ENCODE measurements at places on chromosomes 5 and 9.

- no peak for DNase-seq
Observed at GRCh38 chr5:123421773-123422172, 1.4 kb downstream of the CEP120 start.

GRCh38 chr5:105677291-105677690, 1993.4 kb downstream of the EFNA5 start:
- no peak for DNase-seq

- DNase-seq: no peak
Observed at GRCh38 chr9:99533421-99533820, 288.3 kb upstream of the NR4A3 start.

DNA sequence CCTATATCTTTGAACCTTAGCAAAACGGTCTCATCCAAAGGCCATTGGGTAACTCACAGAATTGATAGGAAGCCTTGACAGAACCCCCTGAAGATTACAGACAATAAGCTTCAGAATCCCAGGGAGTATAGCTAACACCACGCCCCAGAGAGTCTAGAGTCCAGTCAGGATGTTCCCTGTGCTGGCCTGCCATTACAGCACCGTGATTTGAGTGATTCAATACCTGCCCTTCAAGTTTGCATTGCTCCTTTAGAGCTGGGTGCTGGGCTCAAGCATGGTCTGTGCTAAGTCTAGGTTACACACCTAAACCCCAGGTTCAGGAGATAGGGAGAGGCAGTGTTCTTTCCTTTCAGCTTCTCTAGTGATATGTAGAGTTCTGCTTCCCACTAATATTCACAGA, 90.5 kb downstream of the RASEF start:
- no peak for DNase-seq

All from BE2C (cell line).